ENCODE measurements at places on chromosomes 11 and 22.

DNA sequence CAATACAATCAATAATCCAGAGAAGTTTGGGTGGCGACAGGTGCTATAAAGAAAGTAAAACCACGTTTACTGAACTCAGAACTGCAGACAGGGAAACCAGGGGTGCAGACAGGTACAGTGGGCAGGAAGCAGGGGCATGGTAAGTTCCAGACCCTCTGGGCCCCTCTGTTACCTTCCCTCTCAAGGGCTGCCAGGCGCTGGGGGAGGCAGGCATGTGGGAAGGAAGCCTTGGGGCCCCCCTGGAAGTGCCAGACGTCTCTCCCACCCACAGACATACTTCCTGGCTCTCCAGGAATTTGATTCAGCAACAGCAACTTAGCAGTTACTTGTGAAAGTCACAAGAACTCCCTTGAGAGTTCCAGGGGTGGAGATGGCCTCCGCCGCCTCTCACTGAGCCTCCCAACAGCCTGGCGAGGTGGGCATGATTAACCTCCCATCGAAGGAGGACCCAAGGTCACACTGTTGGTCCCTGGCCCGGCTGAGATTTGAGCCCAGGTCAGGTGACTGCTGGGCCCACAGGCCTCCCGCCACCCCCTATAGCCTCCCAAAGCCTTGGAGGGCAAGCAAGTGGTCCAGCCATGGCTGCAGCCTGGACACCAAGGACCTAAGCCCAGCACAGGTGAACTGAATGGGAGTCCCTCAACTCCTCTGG lies 14.1 kb upstream of the TSKU start:
- DNase-seq = no peak

DNA sequence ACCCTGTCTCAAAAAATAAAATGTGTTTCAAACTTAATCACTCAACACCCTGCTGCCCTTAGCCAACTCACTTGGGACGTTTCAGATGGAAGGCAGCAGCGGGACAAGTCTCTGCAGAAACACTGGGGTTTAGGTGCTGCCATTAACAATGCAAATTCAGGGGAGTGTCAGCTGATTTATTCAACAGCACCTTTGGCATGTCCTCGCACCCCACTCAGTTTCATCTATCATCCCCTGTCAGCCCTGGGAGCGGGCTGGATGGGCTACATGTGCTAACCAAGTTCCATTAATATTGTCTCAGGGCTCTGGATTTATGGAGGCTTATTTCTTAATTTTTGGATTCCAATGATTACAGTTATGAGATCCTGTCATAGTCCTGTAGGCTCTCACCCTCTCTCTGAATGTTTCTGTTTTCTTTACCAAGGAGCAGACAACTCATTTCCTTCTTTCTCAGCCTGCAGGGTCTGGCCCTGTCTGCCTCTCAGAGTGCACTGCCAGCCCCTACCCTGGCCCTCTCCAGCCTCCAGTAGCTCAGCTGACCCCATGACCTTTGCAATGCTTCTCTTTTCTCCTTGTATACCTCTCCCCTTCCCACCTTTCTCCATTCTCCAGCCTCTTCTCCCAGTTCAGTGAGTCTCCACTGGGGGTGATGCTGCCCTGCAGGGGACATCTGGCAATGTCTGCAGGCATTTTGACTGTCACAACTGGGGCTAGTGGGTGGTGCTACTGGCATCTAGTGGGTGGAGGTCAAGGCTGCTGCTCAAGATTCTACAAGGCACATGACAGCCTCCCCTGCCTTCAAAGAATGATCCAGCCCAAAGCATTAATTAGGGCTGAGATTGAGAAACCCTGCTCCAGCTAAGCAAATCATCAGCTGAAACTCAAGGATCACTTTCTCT lies 79.0 kb downstream of the APIP start:
- no peak for DNase-seq

DNA sequence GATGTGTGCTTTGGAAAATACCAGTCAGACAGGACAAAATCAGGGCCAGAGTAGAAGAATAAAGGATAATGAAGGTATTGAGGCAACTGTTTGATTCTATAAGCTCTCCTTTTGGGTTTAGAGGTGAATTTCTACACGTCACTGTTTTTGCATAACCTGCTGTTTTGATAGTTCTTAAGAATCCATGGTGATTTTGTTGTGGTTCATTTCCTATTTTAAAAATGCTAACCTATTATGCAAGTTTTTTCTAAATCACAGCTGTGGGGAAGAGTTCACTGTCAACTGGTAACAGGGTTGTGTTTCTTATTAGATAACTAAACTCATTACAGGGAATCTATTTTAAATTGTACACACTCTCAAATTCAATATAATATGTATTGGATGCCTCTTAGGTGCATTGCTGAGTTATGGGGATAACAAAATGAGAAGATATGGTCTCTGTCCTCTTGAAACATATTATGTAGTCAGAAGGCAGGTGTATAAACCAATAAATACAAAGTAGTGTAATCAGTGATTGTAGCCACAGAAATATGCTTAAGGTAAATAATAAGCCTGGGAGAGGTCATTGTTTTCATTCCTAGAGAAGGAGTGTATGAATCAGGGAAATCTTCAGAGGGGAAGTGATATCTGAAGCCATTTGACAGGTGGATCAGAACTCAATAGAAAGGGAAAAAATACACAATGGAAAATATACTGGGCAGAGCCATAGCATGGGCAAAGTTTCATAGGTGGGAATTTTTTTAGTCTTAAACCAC lies 192.5 kb downstream of the FAT3 start:
- DNase-seq = no peak

DNA sequence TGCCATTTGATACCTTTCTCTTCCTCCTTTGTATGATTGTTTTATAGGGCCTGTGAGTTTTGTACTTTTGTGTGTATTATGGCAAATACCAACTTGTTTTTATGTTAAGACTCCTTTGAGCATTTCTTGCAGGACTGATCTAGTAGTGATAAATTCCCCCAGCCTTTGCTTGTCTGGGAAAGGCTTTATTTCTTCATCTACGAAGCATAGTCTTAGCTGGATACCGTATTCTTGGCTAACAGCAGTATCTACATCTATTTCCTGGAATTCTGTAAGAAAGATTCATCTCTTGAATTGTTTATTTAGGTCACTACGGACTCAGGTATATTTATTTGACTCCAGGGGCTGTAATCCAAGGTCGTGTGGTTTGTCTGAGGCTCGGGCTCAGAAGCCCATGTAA lies 6.0 kb upstream of the NDUFS8 start:
- DNase-seq = no peak

- DNase-seq = no peak
Measured at GRCh38 chr11:26187639-26188038, 144.3 kb upstream of the ANO3 start.

DNA sequence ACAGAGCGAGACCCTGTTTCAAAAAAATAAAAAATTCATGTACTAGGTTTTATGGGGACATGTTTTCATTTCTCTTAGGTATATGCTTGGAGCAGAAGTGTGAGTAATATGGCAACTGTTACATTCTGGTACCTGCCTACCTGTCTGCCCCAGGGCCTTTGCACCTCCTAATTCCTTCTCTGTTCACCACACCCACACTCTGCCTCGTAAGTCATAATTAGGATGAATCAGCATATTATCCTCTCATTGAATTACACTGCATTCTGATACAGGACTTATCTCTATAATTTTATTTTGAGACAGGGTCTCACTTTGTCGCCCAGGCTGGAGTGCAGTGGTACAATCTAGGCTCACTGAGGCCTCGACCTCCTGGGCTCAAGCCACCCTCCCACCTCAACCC lies 3.1 kb upstream of the RAPSN start:
- DNase-seq = no peak

GRCh38 chr11:7435176-7435575 lies 50.1 kb upstream of the OLFML1 start:
- no peak for DNase-seq

DNA sequence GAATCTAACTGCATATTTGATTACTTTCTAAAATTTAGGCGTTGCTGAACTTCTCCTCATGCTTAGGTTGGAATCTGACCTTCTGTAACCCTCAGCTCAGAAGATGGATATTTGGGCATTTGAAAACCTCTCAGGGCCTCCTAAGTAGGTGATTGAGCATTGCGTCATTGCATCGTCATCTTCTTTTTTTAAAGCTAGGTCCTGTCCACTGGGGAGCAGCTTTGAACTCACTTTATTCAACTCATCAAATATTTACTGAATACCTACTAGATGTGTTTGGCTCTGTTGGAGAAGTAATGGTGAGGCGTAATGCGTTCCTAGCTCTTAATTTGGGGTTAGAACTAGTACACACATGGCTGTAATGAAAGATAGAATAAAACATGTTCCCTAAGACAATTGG lies 56.8 kb downstream of the ZBTB16 start:
- no peak for DNase-seq

- peak; percentile 48 for DNase-seq
Measured at GRCh38 chr22:29701155-29701999, 18.4 kb upstream of the CABP7 start.

- no peak for DNase-seq
Measured at GRCh38 chr22:28994522-28994921, 67.1 kb downstream of the C22orf31 start.

- no peak for DNase-seq
Measured at GRCh38 chr11:14977101-14977880, 5.1 kb upstream of the CALCA start.

GRCh38 chr22:41382610-41383009 lies 868 bp downstream of the TEF start:
- no peak for DNase-seq

GRCh38 chr11:78031629-78032028 lies 8.6 kb upstream of the KCTD14 start:
- DNase-seq = no peak

- no peak for DNase-seq
Measured at GRCh38 chr11:19992162-19992561, 168.1 kb downstream of the DBX1 start.
